ENCODE measurements at places on chromosomes 5 and 9.

DNA sequence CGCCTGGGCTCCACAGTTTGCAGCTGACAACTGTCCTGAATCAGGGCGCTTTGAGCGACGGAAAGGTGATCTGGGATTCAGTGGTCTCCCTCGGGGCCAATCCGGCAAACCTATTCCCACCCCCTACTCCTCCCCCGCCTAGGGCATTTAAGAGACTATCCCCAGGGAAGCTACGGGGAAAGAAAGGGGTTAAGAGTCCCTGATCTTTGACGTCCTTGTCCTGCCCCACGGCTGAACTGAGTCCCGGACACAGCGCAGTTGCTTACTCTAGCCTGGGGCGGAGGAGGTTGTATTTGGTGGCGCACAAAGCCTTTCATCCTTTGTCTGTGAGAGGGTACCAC lies 3.4 kb downstream of the RORB start:
- no peak for DNase-seq

DNA sequence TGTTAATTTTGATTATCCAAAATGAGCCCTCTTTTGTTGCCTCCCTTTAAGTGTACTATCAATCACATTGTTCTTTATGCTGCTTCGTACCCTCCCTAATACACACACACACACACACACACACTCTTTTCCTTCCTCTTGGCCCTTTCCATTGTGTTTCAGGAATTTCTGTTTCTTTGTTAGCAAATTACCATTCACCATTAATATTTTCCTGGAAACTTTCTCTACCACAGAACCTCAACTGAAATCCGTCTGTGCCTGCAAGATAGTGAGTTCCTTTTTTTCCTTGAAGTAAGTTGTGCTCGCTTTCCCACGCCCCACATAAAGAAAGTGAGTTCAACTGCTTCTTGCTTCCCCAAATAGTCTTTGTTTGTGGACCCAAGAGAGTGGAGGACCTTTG lies 61.8 kb downstream of the SMIM15 start:
- DNase-seq: no peak

GRCh38 chr5:98004463-98004862 lies 769.0 kb upstream of the RGMB start:
- DNase-seq: no peak

DNA sequence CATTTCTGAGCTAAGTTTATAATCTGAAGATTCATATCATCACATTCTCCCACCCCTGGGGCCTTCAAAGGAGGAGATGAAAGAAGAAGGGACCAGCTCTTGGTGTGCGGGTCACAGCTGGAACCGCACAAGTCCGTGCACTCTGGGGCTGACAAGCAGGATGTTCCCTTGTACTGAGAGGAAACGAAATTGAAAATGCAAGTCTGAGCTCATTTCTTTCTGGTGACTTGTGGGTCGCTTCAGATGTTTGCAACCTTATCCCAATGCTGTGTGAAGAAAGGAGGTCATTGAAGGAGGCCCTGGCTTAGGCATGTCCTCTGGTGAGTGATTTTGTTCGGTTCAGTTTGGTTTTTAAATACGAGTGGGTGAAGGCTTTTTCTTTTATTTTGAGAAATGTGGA lies 59.6 kb downstream of the C9orf152 start:
- DNase-seq: no peak

- DNase-seq: no peak
These were observed 579.8 kb upstream of the ST8SIA4 start for GRCh38 chr5:101482931-101483330.

DNA sequence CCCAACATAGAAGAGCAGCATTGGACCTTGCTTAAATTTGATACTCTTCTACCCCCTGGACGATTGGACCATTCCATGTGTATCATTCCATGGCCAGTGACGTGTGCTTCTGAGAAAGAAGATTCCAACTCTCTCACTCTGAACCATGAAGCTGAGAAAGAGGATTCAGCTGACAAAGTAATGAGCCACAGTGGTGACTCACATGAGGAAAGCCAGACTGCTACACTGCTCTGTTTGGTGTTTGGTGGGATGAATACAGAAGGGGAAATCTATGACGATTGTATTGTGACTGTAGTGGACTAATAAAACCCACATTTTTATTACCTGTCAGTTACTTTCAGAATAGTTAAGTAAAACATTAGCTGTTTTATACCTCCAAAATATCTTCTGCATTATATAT lies 7.5 kb downstream of the HSPA5 start:
- no peak for DNase-seq
